Retina (tissue), 1 donor: ENCODE measurements at places on chromosomes 4 and X.

- DNase-seq: no peak
Observed at GRCh38 chr4:183873409-183874185, 31.5 kb upstream of the STOX2 start.

- no peak for DNase-seq
Observed at GRCh38 chr4:119643306-119644042, 14.9 kb upstream of the PDE5A start.

DNA sequence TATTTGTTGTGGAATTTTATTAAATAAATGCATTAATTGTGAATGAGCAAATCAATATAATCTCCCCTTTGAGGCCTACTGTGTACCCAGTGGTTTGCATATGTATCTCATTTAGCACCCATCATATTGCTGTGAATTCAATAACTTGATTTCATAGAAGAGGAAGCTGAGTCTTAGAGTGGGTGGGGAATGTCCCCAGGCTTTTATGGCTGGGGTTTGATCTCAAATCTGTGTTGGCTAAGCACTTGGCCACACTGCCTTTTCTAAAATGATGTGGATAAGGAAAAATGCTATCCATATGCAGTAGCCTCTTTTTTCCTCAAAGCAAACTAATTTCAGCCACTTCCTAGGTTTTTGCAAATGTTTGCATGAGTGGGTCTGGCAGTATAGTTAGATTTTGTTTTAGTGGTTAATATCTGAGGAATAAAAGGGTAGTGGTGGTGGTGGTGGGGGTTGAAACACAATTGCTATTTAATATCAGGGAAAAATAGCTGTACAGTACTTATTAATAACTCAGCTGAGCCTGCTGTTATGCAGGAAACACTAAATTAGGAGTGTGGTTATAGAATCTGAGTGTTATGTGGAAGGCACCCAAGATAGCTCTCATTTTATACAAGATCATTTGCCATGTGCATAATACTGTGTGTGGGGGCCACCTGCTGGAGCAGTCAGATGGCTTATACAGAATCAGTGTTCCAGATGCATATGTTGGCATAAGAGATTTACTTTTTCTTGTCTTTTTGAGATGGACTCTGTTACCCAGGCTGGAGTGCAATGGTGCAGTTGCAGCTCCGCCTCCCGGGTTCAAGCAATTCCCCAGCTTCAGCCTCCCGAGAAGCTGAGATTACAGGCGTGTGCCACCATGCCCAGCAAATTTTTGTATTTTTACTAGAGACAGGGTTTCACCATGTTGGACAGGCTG, 108.0 kb downstream of the TMEM131L start:
- DNase-seq: peak; percentile 15

- DNase-seq: no peak
Observed at GRCh38 chr4:150934022-150934421, 81.1 kb downstream of the LRBA start.

DNA sequence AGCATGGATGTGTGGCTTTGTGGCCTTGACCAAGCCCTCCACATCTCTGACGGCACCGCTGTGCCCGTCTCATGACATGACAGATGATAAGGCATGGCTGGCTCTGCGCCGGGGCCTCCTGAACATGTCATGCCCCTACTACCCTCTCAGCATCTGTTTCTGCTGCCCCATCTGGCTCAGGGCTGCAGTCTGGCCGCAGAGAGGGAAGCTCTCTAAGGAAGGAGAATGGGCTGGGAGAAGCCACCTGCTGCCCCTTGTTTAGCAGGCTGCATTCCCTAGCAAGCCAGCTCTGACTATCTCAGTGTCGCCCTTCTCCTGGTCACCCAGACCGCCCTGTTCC, 7.2 kb downstream of the ZNF185 start:
- DNase-seq: no peak

- no peak for DNase-seq
Observed at GRCh38 chr4:55765070-55765469, 54.5 kb upstream of the EXOC1L start.

DNA sequence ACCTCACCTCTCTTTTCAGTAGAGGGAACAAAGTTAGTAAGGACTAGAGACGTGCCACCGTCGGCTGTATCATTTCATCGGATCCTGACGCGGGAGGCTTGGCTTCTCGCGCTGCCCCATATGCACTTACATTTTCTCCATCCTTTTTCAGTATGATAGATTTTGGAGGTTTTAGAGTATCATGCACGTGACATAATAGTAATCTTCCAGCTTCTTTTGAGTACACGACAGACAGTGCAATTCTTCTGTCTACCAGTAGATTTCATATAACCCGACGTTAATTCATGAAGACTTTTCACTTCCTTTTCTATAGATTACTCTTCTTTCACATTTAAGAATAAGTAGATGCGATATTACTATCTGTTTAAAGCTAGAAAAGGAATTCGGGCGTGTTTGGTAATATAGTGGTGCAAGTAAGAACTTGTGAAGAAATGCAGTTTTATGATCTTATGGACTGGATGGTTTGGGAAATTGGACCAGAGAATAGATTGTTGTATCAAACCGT, 1.0 kb downstream of the CDS1 start:
- DNase-seq: no peak

DNA sequence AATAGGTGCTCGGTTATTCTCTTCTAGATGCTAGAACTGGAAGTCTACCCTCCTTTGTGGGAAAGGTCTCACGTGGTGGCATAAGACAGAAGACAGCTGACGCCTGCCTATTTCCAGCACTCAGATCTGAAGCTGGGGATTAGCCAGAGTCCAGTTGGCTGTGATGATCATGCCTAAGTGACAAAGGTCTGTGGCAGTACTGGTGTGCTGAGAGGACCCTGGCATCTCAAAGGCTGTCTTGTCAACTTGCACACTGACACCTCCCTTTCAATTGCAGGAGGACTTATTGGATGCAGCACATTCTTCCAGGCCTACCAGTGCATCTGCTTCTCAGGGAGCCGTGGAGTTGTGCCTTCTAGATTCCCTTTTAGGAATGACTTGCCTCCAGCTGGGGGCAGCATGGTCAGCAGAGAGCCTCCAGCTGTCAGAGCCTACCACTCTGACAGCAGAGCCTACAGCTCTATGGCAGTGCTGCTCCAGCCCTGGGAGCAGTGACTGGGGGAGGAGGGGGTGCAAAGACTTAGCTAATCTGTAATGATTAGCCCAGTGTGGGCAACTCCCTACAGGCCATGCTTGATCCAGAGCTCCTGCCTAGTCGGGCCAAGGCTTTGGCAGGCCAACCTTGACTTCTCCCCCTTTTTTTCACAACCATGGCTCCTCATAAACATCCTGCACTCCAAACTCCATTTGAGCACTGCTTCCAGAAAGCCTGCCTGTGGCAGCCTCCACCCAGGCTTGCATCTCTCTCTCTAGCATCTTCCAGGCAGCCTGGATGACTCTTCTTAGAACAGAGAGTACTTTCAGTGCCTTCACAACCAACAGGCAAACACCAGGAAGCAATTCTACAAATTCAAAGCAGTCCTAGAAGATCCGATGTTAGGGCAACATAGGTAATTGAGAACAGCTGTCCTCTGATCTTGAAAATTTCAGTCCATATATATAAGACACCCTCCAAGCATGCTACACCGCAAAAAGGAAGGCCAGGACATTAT, 13.8 kb upstream of the FGFBP2 start:
- no peak for DNase-seq

DNA sequence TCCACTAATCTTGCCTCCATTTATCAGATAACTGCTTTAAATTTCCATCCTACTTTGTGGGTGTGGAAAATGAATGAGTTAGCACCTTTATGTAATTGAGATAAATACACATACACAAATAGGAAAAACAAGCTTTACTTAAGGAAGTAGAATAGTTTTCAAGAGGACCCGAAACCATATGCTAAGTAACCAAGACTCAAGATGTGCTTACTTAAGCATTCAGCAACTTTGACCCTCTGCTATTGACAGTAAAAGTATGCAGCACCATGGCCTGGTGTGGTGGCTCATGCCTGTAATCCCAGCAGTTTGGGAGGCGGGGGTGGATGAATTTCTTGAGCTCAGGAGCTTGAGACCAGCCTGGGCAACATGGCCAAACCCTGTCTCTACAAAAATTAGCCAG, 29.9 kb downstream of the RNF175 start:
- DNase-seq: no peak

DNA sequence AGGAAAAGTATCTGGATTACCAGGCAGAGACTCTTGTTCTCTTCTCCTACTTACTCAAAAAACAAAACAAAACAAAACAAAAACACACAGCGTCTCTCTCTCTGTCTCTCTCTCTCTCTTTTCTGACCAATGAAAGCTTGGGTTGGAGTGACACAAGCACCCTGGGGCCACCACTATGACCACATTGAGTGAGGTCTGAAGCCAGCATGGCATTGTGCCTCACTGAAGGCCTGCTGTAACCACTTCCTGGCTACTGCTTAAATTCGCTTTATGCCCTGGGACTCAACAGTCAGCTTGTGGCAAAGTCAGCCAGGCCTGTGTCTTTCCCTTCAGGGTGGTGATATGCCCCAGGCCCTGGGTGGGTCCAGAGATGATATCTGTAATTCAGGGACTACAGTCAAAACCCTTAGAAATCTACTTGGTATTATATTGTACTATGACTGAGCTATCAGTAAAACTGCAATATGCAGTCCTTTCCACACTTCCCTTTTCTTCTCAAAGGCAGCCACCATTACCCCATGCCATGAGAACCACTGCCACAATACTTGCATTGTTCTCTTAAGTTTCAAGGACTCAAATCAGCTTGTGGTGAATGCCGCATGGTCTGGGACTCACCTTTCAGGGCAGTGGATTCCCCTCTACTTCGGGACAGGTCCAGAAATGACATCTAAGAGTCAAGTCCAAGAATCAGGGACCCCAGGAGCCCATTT, 606.8 kb upstream of the KLHL4 start:
- no peak for DNase-seq

DNA sequence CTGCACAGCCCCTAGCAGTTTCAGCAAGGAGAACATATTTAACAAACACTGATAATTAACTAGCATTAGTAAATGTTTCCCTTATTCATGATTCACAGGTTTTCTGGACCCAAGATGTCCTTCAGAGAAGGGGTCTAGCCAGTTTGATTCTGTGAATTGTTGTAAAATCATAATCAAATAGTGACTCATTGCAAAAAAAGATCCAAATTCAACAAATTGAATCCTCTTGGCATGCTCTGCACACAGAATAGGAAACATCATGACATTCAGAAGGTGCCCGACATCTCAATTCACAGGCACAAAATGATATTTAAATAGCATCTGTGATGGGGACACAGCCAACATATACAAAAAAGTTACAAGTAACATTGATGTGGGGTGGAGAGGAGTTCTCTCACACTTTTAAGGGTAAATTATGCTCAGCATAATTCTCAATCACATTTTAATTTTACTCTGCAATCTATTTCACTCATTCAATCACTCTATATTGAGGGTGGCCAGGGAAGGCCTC, 100.0 kb downstream of the SH3KBP1 start:
- DNase-seq: no peak

- DNase-seq: peak; percentile 16
Observed at GRCh38 chr4:46992338-46992737, 1.0 kb downstream of the GABRA4 start.

- DNase-seq: no peak
Observed at GRCh38 chr4:128130621-128131020, 69.5 kb downstream of the LARP1B start.

DNA sequence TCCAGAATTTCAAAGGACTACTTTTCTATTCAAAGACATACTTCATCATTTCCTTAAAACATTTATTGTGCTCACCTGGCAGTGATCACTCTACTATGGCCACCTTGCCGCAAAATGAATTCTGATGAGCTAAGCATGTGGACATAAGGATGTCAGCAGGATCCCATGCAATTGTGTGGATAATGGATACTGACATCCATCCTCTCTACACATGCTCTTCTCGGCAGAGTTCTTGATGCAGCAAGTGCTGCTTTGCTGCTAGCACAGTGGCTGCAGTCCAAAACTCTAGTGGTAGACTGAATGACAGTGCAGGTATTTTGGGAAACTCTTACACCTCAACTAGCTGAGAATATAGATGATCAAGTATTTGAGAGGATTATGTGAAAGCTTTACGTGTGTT, 168.0 kb downstream of the BANK1 start:
- no peak for DNase-seq

- DNase-seq: no peak
Observed at GRCh38 chr4:158195297-158195696, 15.0 kb upstream of the TMEM144 start.
